WTC11 (cell line): ENCODE measurements at places on chromosomes 11 and 22.
A peak's percentile ranks its signal among the peaks of the same experiment; 100 is the strongest.

DNA sequence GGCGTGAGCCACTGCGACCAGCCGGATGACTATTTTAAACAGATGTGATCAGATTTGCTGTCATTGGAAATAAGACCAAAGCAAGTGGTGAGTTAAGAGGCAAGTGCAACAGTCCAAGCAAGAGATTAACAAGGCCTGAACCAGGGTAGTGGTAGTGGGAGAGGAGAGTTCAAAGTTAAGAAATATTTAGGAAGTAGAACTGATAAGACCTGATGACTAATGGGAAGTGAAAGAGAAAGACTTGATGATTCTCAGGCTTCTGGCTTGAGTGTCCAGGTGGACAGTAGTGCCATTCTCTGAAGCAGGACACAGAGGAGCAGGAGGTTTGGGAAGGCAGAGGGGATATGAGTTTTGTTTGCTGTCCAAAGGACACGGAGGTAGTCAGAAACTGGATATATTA, 7.2 kb downstream of the NDUFC2 start:
- DNase-seq = no peak

- no peak for DNase-seq
Measured at GRCh38 chr11:95306801-95307200, 75.8 kb upstream of the SESN3 start.

- DNase-seq = no peak
Measured at GRCh38 chr22:29062286-29062821, 723 bp upstream of the C22orf31 start.

DNA sequence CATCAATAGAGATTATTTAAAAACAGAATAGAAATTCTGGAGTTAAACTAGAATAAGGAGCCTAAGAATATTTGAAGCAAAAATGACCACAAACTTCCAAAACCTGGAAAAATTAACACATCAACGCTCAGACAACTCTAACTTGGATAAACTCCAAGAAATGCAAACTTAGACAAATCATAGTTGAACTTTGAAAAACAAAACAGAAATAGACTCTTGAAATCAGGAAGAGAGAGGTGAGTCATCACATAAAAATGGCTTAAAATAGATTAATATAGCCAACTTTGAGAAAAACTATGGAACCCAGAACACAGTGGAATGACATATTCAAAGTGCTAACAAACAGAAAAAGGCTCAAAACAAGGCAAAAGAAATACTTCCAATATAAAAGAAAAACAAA, 974.2 kb downstream of the JRKL start:
- DNase-seq = no peak

GRCh38 chr11:130476922-130477491, 28.6 kb downstream of the ADAMTS15 start:
- DNase-seq = no peak

- DNase-seq = no peak
Measured at GRCh38 chr11:104061853-104062521, 25.5 kb downstream of the DDI1 start.

DNA sequence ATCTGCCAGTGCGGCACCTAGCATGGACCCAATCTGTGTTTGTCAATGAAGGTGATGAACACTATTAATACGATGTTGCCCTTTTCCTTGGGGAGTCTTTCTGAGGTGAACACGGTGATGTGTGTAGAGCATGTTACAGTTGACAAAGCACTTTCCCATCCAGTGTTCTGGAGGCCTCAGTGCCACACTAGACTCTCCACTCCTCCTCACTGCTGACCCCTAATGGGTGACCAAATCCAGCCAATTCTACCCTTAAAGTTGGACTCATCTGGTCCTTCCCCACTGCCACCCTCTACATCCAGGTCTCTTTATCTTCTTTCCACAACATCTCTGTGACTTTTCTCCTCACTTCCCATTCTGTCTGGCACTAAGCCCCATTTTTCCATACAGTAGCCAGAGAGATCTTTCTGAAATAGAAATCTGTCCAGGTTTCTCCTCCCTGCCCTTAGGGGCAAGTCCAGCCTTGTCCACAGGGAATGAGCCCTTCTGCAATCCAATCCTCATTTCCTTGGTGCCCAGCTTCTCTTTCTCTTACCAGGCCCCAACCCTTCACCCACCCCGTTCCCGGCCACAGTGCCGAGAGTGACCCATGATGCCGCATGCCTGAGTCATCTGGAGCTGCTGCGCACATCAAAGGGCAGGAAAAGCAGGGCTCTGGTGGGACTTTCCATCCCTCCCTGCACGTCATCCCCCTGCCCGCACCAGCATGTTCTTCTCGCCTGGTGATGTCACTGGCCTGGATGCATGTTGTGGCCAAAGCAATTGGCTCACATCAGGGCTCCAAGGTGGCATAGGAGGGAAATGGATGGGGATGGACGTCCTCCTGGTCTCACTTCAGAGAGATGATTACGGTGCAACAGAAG, 64.2 kb downstream of the RASSF10 start:
- no peak for DNase-seq

GRCh38 chr11:65790104-65790901, 3.4 kb downstream of the OVOL1 start:
- DNase-seq = no peak

DNA sequence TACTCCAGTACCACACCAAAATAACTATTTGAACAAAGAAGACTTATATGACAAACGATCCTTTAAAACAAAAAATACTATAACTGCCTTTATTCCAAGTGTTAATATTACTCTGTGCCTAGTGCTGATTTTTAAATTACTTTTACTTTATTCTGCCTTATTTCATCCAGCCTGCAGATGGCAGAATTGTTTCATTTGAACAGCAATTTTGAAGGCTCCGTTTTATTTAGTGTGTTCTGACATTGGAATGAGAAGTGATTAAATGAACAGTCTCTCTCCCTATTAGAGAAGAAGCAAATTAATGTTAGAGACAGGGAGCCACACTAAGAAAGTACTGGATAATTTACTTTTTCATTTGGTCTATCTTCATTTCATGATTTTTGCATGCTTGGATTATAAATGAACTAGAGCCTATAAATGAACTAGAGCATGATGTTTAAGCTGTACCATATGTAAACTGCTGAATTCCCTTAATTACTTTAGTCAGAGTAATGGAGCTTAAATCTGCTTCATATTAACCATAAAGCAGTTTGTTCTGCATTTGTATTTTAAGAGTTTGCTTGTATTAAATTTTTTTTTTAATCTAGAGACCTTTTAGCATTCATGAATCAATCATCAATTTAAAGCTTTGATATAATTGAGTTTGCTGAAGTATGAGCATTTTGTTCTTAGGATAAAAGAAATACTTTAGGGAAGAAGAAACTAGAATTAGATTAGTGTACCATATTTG, 9.8 kb downstream of the PDHX start:
- DNase-seq = no peak

- DNase-seq = peak; percentile 18
Measured at GRCh38 chr11:34869425-34869824, 46.8 kb downstream of the APIP start.

- no peak for DNase-seq
Measured at GRCh38 chr11:9691865-9692264, 28.0 kb downstream of the SWAP70 start.

GRCh38 chr11:36147491-36147890, 141.7 kb downstream of the COMMD9 start:
- DNase-seq = no peak

- no peak for DNase-seq
Measured at GRCh38 chr11:74460481-74461154, 6.7 kb downstream of the KCNE3 start.

GRCh38 chr11:106950067-106950491, 68.2 kb downstream of the GUCY1A2 start:
- no peak for DNase-seq

DNA sequence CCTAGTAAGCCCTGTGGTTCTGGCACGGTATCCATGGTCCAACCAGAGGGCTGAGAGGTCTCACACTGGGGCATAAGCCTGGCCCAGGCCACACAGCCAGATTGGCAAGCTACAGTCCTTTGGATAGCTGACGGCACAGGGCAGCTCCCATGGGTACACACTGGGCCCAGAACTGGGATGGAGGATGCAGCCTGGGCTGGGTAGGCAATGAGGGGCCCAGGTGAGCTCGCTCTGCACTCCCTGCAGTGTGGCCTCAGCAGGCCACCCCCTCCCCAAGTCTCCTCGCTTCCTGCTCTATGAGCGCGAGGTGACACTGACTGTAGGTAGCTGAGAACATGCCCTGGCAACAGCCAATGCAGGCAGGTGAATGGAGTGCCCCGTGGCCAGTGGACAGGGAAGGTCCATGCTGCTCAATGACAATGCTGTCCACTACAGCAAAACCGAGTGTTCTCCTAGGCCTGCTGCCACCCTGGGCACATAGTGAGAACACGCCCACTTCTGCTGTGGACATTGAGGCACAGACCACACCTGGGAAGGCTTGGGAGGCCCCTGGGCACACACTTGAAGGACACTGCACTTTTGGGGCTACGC, 3.8 kb downstream of the ARVCF start:
- no peak for DNase-seq

DNA sequence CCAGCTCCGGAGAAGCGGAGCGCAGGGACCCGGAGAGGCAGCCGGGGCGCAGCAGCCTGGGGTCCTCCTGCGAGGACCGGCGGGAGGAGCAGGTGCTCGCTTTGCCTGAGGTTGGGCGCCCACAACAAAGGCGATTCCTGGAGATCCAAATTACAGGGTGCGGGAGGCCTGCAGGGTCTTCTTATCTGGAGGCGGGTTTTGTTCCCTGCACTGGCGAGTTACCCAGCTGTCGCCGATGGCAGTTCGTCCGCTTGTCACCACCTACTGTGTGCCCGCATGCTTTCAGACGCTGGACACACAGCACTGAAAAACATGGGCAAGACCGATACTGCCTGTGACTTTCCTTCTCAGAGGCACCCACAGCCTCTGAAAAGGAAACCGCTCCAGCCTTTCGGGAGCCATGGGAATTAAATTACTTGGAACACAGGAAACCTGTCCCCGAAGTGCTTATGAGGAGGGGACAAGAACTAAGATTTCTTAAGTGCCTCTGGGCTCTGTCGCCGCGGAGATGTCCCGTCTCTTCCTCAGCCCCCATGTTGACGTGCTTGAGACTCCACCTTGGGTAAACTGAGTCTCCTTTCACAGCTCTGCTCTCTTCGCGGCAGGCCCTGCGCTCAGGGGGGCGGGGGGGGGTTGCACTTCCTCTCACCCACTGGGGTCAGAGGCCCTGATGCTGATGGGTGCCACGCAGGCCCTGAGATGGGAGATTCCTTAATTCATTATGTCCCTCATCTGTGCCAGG, 1.3 kb upstream of the ZFTA start:
- peak; percentile 24 for DNase-seq

DNA sequence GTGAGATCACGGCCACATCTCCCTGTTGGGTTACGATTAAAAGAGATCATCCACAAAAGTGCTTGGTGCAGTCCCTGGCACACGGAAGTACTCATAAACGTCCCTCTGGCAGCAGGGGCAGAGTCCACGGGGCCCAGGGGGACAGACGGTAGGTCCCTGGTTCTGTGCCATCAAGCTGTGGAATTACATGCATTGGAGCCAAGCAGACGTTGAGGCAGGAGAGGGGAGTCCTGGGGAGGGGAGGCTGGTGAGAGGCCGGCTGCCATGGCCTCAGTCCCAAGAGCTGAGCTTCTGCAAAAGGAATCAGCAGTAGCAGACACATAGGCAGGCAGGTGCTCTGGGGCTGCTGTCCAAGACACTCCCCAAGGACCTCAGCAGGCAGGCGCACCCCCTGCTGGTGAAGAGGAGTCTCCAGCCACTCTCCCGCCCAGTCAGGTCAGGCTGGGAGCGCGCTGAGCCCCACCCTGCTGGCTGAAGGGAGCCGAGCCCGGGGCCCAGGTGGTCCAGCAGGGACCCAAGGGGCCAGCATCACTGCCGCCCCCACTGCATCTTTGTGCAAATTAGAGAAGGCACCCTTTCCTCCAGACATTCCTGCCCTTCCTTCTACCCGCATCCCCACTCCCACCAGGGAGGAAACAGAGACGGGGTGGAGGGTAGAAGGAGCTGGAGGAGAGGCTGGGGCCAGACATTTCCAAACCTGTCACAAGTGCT, 7.6 kb upstream of the KCTD17 start:
- DNase-seq = peak; percentile 50

- DNase-seq = no peak
Measured at GRCh38 chr11:92511522-92512203, 287.0 kb downstream of the FAT3 start.

- no peak for DNase-seq
Measured at GRCh38 chr11:34627197-34627596, 6.3 kb downstream of the EHF start.

DNA sequence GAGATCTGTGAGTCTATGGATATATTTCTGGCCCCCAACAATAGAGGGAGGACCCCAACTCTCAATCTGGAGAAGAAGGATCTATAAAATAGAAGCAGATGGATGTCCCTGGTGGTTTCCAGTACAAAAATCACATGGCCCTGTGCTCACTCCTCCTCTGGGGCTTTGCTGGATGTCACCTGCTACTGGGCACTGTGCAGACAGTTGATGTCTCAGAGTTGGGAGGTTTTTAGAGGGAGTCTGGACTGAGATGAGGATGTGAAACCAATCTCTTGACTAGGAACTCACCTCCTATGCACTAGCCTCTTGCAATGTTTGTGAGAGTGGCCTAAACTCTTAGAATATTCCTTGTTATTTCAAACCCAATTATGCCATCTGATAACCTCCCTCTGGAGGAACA, 107.2 kb downstream of the SCN3B start:
- no peak for DNase-seq

- DNase-seq = no peak
Measured at GRCh38 chr11:84290647-84291046, 1004.5 kb upstream of the CCDC90B start.

DNA sequence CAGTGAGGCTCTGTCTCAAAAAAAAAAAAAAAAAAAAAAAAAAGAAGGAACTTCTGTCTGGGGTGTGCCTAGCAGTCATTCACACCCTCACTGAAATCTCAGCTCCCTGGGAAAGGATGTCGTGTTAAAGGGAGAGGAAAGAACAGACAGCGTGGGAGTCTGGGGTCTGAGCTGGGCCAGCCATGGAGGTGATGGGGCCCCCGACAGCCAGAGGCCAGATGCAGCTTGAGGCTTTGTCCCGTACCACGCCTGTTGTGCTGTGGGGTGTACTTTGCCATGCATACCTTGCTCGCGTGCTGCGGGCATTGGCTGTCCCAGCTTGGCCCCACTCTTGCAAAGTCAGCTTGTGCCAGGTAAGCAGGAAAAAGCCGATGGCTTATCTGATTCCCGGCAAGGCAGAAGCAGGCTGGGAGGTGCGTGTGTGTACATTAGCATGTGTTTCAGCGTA, 4.6 kb downstream of the SYT12 start:
- DNase-seq = no peak

DNA sequence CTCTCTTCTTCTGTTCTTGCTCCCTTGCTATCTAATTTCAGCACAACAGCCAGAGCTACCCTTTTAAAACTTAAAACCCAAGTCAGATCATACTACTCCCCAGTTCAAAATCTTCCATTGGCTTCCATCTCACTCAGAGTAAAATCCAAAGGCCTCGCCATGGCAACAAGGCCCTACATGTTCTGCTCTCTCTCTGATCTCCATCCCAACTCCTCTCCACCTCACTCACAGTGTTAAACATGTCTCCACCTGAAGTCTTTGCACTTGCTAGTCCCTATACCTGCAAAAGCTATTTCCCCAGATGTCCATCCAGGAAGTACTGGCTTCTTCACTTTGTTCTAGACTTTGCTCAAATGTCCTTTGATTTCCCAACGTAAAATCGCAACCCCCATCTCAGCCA, 3.0 kb upstream of the GRAP2 start:
- DNase-seq = no peak

GRCh38 chr11:111606986-111607385, 4.7 kb downstream of the SIK2 start:
- no peak for DNase-seq
